ENCODE measurements at places on chromosomes 12 and 14. TPM values are rescaled to one million over a fixed set of nuclear protein-coding genes. Genes with fewer than 3 reads are reported as not detected.

Gene MYH6
- total RNA-seq = not detected

Gene FGF23
- total RNA-seq = not detected

Gene FAM186B
- total RNA-seq = 0.13 TPM

Gene SENP1
- total RNA-seq = 35.2 TPM

Gene MYF5
- not detected for total RNA-seq

- DNase-seq = no peak
These were observed 16.4 kb downstream of the NID2 start for GRCh38 chr14:52052288-52052943.

- DNase-seq = no peak
These were observed 186.8 kb downstream of the TTC7B start for GRCh38 chr14:90629471-90629870.

GRCh38 chr12:6280672-6281071, 29.8 kb upstream of the PLEKHG6 start:
- DNase-seq = no peak

DNA sequence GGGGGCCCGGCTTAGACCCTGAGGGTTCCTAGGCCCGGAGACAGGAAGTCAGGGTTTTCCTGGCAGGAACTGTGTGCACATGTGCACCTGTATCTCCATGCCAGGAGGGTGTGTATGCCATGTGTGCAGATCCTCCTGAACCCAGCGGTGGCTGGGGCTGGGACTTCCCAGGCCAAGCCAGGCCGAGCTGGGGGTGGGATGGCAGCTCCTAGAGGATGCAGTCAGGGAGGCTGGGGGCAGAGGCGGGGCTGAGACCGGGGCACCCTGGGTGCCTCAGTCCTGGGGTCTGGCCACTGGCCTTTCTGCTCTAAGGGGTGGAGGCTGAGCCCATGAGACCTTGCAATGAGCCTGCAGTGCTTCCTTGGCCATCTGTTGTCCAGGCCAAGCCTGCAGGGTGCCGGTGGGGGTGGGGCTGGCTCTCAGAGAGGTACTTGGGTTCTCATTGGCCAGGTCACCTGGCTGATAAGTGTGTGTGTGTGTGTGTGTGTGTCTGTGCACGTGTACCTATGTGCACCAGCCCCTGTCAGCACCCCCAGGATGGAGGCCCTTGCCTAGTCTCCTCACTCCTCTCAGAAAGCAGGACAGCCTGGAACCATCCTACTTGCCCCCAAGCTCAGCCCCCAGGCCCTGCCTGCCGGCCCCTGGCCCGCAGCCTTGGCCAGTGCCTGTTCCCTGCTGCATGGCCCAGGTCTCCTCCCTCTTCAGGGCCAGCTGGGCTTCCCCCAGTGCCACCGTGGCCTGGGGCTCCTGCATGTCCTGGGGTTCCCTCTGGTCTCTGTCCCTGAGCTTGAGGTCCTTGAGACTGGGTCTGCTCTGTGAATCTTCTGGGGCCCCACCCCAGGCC, 10.6 kb upstream of the TNFAIP2 start:
- DNase-seq = no peak

DNA sequence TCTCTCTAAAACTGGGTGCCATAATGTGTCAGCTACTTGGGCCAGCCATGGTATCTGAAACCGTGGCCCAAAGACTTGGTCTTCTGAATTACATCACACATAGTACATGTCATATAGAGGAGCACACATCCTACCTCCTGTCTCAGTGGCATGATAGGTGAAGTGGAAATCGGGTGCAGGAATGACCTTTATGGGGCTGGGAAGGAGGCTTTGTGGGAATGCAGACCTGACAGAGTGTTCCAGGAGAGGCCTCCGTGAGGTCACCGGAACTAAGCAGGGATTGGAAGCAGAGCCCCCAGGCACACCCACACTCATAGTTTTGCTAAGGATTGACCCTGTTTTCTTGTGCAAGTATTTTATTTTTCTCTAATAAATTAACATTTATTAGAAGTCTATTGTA, 82.6 kb downstream of the NTF3 start:
- no peak for DNase-seq

DNA sequence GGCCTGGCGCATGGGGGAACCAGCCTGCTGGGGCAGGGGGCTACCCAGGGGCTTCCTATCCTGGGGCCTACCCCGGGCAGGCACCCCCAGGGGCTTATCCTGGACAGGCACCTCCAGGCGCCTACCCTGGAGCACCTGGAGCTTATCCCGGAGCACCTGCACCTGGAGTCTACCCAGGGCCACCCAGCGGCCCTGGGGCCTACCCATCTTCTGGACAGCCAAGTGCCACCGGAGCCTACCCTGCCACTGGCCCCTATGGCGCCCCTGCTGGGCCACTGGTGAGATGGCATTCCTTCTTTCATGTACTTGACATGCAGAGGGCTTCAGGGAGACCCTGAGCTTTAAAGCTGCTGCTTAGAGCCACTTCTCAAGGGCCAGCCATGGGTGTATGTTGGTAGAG, 9.0 kb downstream of the LGALS3 start:
- DNase-seq = no peak
